ENCODE measurements at places on chromosomes 13 and 19. TPM values are rescaled to one million over a fixed set of nuclear protein-coding genes. Genes with fewer than 3 reads are reported as not detected.

Gene ZNF43
- 1.2 TPM for total RNA-seq

Gene S1PR4
- total RNA-seq, result 2.2 TPM

Gene GPR12
- not detected for total RNA-seq

Gene OR7D2
- not detected for total RNA-seq

Gene B3GNT8
- 1.2 TPM for total RNA-seq

Gene GPR4
- 0.83 TPM for total RNA-seq

Gene ZNF296
- 0.25 TPM for total RNA-seq

Gene KRTDAP
- not detected for total RNA-seq

Gene FUT3
- 0.19 TPM for total RNA-seq

Gene SYT5
- total RNA-seq, result not detected

Gene ZNF418
- 2.2 TPM for total RNA-seq

Gene FAM216B
- total RNA-seq, result not detected

Gene SELENOV
- total RNA-seq, result not detected

Gene CCDC70
- total RNA-seq, result not detected

Gene ONECUT3
- total RNA-seq, result not detected

Gene FAM124A
- 0.50 TPM for total RNA-seq

GRCh38 chr19:29326351-29326750, 113.4 kb upstream of the UQCRFS1 start:
- H3K27ac ChIP-seq, result no peak overlapping the region
- H3K36me3 ChIP-seq, result no peaks in the 10 kb centered on the region
- no peak for DNase-seq

DNA sequence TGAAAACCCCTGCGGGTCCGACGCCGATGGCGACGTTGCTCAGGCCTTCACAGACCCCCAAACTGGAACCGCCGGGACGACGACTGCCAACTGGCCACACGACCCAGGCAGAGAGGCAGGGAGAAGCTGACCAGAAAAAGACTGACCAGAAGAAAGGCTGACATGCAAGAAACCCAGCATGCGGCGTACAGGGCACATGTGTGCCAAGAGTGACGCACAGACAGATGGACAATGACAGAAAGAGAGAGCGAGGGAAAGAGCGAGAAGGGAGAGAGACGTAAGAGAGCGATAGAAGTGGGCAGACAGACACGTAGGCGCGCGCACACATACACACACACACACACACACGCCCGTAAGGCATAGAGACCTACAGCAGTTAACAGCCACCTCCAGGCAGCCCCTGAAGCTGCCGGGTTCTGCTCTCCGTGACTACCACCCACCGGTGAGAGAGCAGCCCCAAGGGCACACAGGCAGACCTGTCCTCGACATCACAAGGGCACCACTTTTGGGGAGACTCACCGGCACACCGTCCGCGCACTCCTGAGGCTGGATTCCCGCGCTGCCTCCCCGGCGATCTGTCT, 67.2 kb upstream of the ZNF527 start:
- no peaks in the 10 kb centered on the region for H3K36me3 ChIP-seq
- DNase-seq, result no peak
- no peaks in the 10 kb centered on the region for H3K27me3 ChIP-seq
- no peaks in the 10 kb centered on the region for H3K4me1 ChIP-seq
- no peak overlapping the region for H3K27ac ChIP-seq
- peak overlapping the region; percentile 7 for H3K4me3 ChIP-seq

DNA sequence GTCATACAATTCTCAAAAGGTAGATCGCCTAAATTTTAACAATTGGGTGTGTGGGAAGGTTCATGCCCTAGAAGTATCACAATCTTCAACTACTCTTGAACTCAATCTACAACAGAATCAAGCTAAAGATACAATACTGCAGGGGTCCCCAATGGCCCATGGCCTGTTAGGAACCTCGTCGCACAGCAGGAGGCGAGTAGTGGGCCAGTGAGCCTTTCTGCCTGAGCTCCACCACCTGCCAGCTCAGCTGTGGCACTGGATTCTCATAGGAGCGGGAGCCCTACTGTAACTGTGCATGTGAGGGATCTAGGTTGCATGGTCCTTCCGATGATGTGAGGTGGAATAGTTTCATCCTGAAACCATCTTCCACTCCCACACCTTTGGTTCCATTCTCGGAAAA, 230.6 kb downstream of the KLF12 start:
- no peaks in the 10 kb centered on the region for H3K27me3 ChIP-seq
- H3K36me3 ChIP-seq, result no peaks in the 10 kb centered on the region

DNA sequence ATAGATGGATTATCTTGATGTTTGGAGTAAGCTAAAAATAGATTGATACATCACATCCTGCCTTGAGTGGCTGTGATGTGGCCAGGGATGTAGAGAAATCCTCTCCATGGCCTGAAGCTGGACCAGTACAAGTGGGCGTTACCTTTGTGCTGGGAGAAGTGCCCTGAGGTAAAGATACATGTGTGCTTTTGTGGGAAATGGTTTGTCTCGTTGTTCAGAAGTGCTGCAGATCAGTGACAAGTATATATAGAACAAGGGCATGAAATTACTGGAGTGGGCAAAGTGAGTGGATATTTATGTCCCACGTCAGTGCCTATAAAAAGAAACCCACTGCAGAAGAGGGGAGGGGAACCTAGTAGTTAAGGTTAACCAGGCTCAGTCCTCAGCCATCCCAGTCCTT, 12.2 kb upstream of the ZNF304 start:
- no peak overlapping the region for H3K27ac ChIP-seq
- DNase-seq, result no peak
- H3K36me3 ChIP-seq, result no peaks in the 10 kb centered on the region
- H3K4me1 ChIP-seq, result no peaks in the 10 kb centered on the region

- no peaks in the 10 kb centered on the region for H3K27me3 ChIP-seq
- no peak for DNase-seq
- no peaks in the 10 kb centered on the region for H3K36me3 ChIP-seq
- no peak overlapping the region for H3K4me3 ChIP-seq
These were observed 17.6 kb downstream of the TNFSF11 start for GRCh38 chr13:42591602-42592001.

- H3K4me3 ChIP-seq, result no peak overlapping the region
- peak; percentile 44 for DNase-seq
- H3K4me1 ChIP-seq, result no peaks in the 10 kb centered on the region
- H3K27me3 ChIP-seq, result no peaks in the 10 kb centered on the region
- no peak overlapping the region for H3K27ac ChIP-seq
These were observed 71.3 kb downstream of the CEBPG start for GRCh38 chr19:33444562-33445441.

DNA sequence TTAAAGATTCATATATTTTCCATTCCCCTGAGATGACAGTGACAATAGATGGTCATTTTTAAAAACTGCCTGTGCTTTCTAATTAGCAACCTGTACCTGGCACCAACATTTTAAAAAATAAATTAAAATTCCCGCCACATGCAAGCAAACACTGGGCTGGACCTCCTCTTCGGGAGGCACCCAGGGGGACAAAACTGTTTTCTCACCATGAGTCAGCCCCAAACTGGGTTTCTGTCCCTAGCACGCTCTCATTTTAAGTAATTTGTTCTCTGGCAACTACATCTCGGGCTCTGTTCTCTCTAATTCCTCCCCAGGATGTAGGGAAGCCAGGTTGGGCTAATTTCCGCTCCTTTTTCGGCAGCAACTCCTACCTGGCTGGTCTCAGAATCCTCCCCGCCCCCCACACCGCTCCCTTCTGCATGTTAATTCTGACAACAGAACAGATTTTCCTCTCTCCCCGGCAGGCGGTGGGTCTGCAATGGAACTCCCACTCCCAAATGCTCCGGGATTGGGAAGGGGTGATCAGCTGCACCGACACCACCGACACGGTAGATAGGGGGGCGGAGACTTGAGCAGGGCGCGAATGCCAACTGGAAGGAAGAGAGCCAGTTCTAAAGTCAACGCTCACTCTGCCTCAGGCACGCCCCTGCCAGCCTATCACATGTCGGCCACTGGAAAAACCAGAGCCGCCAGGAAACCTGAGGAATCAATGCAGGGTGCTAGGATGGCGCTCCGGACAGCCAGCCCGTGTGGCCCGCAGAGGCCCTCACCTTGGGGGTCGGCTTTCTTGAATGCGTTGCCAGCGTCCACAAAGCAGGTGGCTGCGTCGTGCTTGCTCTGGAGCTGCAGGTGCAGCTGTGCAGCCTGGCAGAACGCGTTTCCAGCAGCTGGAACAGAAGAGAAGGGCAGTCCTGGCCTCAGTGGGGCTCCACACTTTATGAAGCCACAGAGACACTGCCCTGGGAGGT, 14.7 kb downstream of the NAPA start:
- no peaks in the 10 kb centered on the region for H3K4me1 ChIP-seq
- H3K27me3 ChIP-seq, result no peaks in the 10 kb centered on the region
- no peak for DNase-seq
- H3K27ac ChIP-seq, result no peak overlapping the region
- no peak overlapping the region for H3K4me3 ChIP-seq
- peaks cover 45% of the 10 kb centered on the region for H3K36me3 ChIP-seq

DNA sequence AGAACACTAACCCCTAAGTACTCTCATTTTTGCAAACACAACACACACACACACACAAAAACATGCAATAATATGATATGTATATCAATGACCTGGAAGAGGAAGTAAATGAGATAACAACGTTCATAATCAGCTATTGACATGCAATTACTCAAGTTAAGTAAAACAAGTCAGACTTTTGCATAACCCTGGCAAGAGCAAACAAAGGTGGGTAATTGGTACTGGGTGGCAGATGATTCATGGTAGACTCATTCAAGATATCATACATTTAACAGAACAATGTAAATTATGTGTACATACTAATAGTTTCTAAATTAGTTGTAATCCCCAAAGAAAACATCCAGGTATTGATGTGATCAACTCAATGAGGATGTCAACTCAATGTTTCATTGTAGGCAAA, 508.8 kb downstream of the DACH1 start:
- H3K27me3 ChIP-seq, result no peaks in the 10 kb centered on the region
- H3K4me3 ChIP-seq, result no peak overlapping the region
- DNase-seq, result no peak
- H3K4me1 ChIP-seq, result no peaks in the 10 kb centered on the region
- no peak overlapping the region for H3K27ac ChIP-seq
- no peaks in the 10 kb centered on the region for H3K36me3 ChIP-seq

DNA sequence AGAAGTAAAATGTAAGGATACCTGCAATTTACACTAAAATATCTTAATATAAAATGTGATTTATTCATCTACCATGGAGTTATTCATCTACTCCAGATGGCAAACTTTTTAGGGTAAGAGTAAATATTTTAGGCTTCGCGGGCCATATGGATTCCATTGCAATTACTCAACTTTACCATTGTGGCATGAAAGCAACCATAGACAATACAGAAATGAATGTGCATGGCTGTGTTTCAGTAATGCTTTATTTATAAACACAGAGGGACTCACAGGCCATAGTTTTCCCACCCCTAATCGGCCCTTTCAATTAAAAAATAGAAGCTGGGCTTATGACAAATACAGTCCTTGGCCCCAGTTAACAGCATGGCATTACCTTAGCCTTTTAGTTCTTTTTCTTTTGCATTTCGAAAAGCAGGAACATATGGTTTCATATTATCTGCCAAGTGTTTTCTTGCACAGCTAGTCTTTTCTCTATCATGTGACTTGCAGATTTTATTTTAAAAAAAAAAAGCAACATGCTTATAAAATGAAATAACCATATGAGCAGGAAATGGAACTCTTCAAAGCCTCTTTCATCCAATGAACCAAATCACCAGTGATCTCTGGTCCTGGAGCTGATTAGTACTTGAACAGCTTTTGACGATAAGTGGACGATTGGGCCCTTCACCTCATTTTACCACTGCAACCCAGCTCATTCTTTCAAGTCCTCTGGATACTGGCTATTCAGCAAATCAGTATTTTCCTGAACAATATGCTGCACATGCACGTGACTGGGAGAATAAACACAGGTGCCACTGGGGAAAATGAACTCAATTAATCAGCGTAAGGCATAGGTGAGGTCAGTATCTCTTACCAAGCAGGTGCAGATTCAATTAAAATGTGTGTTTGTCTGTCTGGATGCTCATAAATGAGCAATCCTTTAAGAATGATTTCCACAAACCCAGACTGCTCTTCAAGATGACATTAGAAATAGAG, 63.9 kb downstream of the LHFPL6 start:
- no peak overlapping the region for H3K27ac ChIP-seq
- H3K27me3 ChIP-seq, result no peaks in the 10 kb centered on the region
- no peak for DNase-seq
- no peaks in the 10 kb centered on the region for H3K36me3 ChIP-seq

DNA sequence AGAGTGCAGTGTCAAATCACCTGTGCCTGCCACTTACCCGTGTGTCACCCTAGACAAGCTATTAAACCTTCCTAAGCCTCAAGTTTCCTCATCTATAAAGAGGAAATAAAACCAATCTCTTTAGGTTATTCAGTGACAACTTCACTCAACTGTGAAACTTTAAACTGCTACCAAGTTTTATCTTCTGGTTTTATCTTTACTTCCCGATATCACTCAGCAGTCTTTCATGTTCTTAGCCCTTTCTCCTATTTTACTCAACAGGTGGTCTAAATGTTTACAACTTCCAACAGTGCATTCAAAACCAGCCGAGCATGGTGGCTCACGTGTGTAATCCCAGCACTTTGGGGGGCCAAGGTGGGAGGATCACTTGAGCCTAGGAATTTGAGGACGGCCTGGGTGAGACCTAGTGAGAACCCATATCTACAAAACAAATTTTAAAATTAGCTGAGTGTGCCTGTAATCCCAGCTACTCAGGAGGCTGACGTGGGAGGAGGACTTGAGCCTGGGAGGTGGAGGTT, 59.6 kb downstream of the GPALPP1 start:
- DNase-seq, result no peak
- no peak overlapping the region for H3K4me3 ChIP-seq
- H3K4me1 ChIP-seq, result no peaks in the 10 kb centered on the region

DNA sequence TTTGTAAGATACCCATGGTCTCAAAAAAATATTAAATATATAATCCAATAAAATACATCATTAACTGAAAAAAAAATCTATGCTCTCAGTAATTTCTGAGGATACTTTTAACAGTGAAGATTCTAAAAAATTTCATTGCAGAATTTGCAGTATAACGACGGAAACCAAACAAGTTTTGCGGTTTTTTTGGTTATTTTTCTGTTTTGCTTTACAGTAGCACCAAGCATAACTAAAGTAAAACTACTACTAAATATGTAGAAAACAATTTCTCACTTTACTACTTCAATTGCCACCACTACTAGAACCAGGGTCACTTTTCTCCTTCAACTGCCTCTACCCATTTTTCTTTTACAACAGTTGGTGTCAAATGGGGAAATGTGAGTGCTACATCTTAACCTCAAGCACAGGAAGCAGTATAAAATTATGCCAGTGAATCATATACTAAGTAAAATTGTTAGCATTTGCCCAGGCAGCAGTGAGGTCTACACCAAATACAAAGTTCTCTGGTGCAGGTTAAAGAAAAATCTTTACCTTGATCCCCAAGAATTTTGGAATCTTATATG, 24.1 kb downstream of the MICU2 start:
- no peak for DNase-seq

DNA sequence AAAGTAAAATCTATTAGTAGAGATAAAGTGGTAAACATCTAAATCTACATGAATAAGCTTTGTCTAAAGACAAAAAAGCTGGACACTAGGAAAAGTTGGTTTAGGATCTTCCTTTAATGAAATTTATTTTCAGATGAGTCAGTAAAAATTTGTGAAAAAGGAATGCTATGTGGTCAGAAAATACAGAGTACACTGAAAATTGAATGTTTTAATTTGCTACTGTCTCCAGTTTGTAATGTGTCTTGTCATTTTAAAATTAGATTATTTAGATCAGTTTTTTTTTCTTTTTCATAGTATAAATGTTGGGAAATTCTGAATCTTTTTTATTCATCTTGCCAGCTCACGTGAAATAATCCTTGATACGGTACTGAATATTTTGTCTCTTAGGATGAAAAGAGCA, 56.9 kb downstream of the SLITRK6 start:
- DNase-seq, result no peak
- H3K27ac ChIP-seq, result no peak overlapping the region
- no peaks in the 10 kb centered on the region for H3K4me1 ChIP-seq
- H3K4me3 ChIP-seq, result no peak overlapping the region
- no peaks in the 10 kb centered on the region for H3K36me3 ChIP-seq
